ENCODE measurements at places on chromosomes 13 and 19. TPM values are rescaled to one million over a fixed set of nuclear protein-coding genes. Genes with fewer than 3 reads are reported as not detected.

FCGBP gene
- polyA plus RNA-seq: 1.1 TPM

U2AF2 gene
- 162 TPM for polyA plus RNA-seq

EPSTI1 gene
- 0.23 TPM for polyA plus RNA-seq

POLR1D gene
- polyA plus RNA-seq: 146 TPM

CYP4F12 gene
- polyA plus RNA-seq: not detected

NUMBL gene
- 13.5 TPM for polyA plus RNA-seq

EDDM13 gene
- not detected for polyA plus RNA-seq

NPAS1 gene
- polyA plus RNA-seq: 26.8 TPM

RNASEH2B gene
- polyA plus RNA-seq: 19.3 TPM

C1QTNF9B gene
- 0.09 TPM for polyA plus RNA-seq

SHD gene
- 15.5 TPM for polyA plus RNA-seq

ZNF497 gene
- 1.4 TPM for polyA plus RNA-seq

TEX101 gene
- polyA plus RNA-seq: 0.12 TPM

TGFBR3L gene
- polyA plus RNA-seq: 8.9 TPM

AKT2 gene
- polyA plus RNA-seq: 183 TPM

ZNF610 gene
- polyA plus RNA-seq: 3.4 TPM

ZNF554 gene
- 1.9 TPM for polyA plus RNA-seq

PLVAP gene
- 0.35 TPM for polyA plus RNA-seq

PLIN5 gene
- 2.5 TPM for polyA plus RNA-seq

CHERP gene
- 23.9 TPM for polyA plus RNA-seq

C19orf18 gene
- 0.08 TPM for polyA plus RNA-seq

ERF gene
- 67.6 TPM for polyA plus RNA-seq

CD209 gene
- 0.05 TPM for polyA plus RNA-seq

PROZ gene
- 0.05 TPM for polyA plus RNA-seq

CCDC169 gene
- 7.2 TPM for polyA plus RNA-seq

GRIN3B gene
- polyA plus RNA-seq: 1.0 TPM

S1PR5 gene
- 3.6 TPM for polyA plus RNA-seq

APC2 gene
- 1.3 TPM for polyA plus RNA-seq

CABP5 gene
- polyA plus RNA-seq: not detected

DNAAF3 gene
- polyA plus RNA-seq: 8.0 TPM

SIGLEC9 gene
- not detected for polyA plus RNA-seq

SPACA4 gene
- not detected for polyA plus RNA-seq

STARD13 gene
- polyA plus RNA-seq: 0.82 TPM

ZNF681 gene
- polyA plus RNA-seq: 1.1 TPM

ZNF611 gene
- 2.2 TPM for polyA plus RNA-seq
